ENCODE measurements at places on chromosomes 16 and 17. TPM values are rescaled to one million over a fixed set of nuclear protein-coding genes. Genes with fewer than 3 reads are reported as not detected.
A peak's percentile ranks its signal among the peaks of the same experiment; 100 is the strongest.

- no peak for DNase-seq
Observed at GRCh38 chr17:82036634-82037091, 834 bp downstream of the DCXR start.

DNA sequence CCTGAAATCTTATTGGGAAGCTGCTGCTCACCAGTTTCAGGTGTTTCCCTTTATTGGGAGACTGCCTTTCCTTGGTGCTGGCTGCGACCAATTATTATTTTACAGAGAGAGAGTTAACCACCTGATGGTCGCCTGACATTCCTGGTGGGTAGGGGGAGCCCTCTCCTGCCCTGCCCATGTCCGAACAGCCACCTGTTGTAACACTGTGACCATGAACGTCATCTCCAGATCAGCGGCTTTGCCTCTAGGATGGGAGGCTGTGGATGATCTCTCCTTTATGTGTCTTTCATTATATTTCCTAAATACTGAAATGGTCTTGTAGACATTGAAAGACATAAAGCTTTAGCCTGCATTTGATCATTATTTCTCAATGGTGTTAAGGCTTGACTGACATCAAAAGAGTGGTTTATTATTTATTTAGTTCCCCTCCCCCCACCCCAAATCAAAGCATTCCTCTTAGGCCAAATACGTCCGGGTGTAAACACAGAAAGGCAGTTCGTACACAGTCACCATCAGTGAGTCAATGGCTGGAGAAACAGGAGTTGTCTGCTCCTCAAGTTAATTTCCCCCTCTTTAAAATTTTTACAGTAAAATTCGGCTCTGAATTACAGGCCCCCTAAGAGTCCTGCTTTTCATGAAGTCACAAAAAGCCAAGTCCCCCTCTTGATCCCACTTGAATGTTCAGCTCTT is 57.8 kb upstream of the CACNG5 start:
- DNase-seq = no peak

- DNase-seq = no peak
Observed at GRCh38 chr16:88686062-88686438, 257 bp downstream of the SNAI3 start.

GRCh38 chr17:72726936-72727335 is 365.6 kb downstream of the SLC39A11 start:
- peak; percentile 11 for DNase-seq

DNA sequence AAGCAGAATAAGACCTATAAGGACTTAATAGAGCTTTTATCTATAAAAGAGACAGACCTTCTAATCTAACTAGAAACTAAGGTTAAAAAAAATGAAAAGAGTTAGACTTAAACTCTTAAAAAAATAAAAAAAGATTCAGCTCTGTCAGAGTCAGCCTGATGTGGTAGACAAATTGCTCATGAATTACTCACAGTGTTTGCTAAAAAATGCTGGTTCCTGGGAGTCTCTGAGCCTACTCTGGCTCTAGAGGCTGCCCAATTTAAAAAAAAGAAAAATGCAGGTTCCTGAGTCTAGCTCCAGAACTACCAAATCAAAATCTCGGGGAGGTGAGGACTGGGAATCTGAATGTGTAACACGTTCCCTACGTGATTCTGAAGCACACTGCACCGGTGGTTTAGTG is 18.1 kb downstream of the SOST start:
- no peak for DNase-seq

DNA sequence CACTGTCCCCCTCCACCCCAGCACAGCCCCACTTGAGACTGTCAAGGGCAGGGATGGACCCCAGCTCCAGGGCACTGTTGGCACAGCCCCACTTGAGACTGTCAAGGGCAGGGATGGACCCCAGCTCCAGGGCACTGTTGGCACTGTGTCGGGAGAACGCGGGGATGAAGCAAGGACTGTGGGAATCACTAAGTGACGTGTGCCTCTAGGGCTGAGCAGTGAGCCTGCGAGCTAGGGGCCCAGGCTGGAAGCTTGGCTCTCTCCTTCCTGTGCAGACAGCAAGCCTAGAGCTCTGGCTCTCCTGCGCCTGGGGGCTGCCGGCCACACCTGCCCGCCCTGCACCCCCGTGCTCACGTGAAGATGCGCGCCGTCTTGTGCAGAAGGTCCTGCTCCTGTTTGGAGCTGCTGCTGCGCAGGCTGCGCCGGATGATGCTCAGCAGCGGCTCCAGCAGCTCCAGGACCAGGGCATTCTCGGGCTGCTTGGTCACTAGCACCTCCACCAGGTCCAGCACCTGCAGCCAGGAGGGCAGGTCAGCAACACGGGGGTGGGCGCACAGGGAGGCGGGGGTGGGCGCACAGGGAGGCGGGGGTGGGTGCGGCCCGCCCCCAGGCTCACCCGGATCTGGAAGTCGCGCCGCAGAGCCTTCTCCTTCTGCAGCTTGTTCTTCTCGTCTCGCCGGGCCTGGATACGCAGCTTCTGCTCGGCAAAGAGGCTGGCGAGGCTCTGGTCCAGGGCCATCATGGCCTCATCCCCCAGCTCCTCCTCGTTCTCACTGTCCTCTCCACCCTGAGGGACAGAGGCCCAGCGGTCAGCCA is 10.8 kb downstream of the MYBBP1A start:
- no peak for DNase-seq

DNA sequence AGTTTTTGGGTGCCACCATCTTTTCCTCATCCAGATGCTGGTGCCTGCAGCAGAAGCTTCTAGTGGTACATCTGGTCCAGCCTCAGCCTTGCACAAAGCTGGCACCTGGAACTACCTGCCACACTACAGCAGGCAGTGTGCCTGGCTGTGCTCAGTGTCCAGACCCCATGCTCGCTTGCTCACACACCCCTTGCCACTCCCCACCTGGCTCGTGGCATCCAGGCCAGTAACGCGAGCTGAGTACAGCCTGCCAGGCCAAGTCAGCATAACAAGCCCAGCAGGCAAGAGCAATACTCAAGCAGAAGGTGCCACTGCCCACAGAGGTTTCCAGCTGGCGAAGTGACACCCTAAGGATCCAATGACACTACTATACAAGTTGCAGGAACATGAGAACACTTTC is 29.7 kb upstream of the KIF2B start:
- no peak for DNase-seq

- DNase-seq = no peak
Observed at GRCh38 chr17:77426676-77427386, 286.1 kb downstream of the SEC14L1 start.

- no peak for DNase-seq
Observed at GRCh38 chr17:58367461-58367860, 15.5 kb upstream of the SUPT4H1 start.

DNA sequence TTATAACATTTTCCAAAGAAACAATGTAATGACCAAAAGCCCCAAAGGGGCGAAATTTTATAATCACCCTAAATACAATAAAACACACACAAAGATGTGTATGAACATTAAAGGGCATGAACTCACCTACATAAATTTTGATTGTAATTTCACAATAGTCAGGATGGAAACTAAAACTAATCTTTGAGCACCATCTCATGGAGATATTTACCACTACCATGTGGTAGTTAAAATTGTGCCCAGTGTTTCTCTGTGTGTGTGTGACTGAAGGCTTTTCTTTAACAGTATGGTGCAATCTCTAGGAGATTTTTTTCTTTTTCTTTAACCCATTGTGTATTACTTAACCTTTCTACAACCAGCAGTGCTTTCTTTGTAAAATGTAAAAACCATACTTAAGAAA is 19.7 kb upstream of the MEIOC start:
- DNase-seq = peak; percentile 73

DNA sequence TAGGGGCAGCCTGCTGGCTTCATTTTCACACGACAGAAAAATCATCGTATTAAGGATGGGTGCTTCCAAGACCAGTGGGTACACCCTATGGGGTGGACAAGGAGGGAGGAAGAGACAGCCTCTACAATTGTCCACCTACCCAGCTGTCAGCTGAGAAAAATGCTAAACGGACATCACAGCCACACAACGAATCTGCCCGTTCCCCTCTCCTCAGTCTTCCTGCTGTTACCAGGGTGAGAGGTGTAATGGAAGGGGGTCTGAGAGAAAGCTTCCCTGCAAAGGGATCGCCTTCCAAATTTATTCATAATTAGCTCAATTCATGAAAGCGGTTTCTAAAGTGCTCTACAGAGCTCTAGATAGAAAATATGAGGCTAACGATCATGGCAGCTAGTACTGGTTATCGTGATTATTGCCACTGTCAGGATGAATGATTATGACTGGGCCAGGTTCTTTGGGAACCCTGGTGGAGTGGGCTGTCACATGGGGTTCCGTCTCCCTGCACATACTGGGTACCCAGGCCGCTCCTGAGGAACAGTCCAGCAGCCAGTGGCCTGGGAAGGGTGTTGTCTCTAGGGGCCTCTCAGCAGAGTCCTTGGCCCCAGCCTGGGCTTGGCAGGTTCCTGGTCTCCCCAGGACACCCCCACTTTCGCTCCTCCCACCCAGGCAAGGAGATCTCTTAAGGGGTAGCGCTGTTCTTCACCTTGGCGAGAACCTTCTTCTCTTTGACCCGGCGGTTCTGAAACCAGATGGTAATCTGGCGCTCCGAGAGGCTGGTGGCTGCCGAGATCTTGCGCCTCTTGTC is 2.2 kb downstream of the HOXB13 start:
- DNase-seq = no peak

DNA sequence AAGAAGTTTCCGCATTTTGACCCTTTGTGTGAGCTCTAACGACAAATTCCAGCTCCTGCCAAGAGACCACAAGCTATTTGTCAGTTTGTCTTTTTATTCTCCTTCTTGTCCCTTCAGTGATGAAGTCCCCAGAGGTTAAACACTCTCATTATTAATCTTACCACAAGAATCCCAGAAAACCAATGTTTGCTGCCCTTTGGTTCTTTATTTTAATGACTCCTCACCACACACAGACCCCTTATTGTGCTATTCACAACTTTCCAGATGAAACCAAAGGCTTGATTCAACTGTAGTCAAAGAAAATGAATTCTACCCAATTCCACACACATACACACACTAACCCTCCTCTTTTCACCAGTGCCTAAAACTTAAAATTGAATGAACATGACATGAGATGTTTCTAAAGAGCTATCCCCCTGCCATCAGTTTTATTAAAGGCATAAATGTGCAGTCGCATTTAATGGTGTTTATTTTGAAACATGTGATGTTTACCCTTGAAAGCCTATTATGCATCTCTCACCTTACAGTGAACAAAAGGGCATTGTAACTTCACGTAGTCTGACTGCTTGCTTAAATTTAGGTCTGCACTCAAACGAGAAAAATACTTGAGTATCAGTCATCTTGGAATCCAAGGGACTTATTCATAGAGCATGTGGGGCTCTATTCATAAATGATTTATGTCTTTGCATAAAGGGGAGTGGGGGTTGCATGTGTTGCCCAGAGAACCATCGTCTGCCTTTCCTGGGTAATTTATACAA is 44.1 kb downstream of the PCTP start:
- DNase-seq = no peak

- no peak for DNase-seq
Observed at GRCh38 chr17:82006468-82007227, 16.0 kb downstream of the CENPX start.

DNA sequence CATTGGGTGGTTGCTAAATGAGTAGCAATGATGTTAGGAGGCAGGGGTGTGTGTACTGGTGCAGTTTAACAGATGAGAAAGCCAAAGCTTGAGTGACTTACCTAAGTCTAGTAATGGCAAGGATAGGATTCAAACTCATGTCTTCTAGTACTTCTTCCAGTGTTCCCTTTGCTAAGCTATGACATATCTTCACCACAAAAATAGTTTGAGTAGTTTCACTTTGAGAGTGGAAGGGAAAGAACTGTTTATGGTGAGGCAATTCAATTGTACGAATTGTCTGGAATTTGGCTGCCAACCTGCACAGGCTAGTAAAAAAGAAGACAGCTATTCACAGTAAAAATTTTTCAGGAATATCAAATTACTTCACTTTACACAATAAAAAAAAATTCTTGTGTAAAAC is 138.0 kb downstream of the NLK start:
- DNase-seq = no peak

DNA sequence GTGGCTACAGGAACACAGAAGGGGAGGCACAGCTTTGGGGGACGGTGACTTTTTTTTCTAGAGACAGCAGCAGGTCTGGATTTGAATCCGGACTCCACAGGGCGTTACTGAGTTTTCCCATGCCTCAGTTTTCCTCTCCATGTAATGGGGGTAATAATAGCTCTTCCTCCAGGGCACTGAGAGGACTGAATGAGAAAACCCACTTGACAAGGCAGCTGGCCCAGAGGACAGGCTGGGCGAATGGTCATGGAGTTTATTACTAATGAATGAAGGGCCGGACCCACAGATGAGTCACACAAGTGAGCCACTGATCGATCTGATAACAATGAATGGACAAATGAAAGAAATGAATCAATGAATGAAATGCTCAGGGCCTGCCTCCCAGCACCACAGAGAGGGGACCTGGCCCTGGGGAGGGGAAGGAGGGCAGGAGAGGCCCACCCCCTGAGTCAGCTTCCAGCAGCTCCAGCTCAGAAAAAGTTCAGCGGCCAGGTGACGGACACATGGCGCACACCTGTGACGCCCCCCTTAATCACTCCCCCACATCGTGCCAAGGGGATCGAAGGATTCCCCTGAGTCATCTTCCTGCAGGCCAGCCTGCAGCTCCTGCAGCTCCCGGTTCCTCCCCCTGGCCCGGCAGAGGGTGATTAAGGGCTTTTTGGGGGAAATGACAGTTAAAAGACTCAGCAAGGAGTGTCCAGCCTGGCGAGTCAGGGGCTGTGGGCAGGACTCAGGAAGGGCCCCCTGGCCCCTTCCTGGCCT is 54.3 kb downstream of the SOCS1 start:
- no peak for DNase-seq

GRCh38 chr16:75105306-75106061 is 11.1 kb downstream of the LDHD start:
- no peak for DNase-seq

DNA sequence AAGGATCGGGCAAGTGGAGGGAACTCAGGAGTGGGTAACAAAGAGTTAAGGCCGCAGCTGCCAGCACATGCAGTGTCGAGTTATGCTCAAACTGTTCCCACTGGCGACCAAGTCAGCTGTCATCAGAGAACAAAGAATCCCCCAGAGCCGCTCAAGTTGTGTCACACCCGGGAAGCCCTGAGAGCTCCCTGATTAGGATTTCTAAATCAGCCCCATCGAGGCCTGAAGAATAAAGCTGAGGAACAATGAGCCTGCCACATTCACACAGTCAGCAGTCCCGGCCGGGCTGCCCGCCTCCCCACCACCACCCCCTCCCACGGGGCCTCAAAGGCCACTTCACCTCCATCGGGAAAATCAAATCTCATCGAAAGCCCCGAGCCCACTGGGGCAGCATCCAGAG is 84.5 kb downstream of the SOX9 start:
- DNase-seq = peak; percentile 83

- DNase-seq = no peak
Observed at GRCh38 chr16:88798772-88799455, 4.7 kb upstream of the CDT1 start.

GRCh38 chr17:30232824-30233427 is 2.6 kb downstream of the SLC6A4 start:
- DNase-seq = no peak

Gene TEX19
- polyA plus RNA-seq = not detected

Gene CACNA1H
- polyA plus RNA-seq = 7.0 TPM

Gene ANKS4B
- not detected for polyA plus RNA-seq

Gene PAFAH1B1
- polyA plus RNA-seq = 74.2 TPM

Gene LGALS9C
- polyA plus RNA-seq = not detected

Gene CES3
- polyA plus RNA-seq = 0.93 TPM

Gene SRL
- polyA plus RNA-seq = 3.7 TPM

Gene ATP2A3
- polyA plus RNA-seq = 160 TPM

Gene ARL5C
- polyA plus RNA-seq = not detected

Gene ZNF423
- polyA plus RNA-seq = 32.7 TPM

Gene KCNH6
- polyA plus RNA-seq = 19.4 TPM

Gene CHST6
- 6.1 TPM for polyA plus RNA-seq

Gene BICDL2
- 0.24 TPM for polyA plus RNA-seq

Gene C17orf50
- polyA plus RNA-seq = 0.68 TPM

All from brain (organoid and tissue), 16 donors.